ENCODE measurements at places on chromosomes 4 and X.

GRCh38 chrX:7927259-7928167, at the start of gene PNPLA4:
Gene PNPLA4 (minus strand): TSS chrX:7927413. CDS start chrX:7926119, 1,294 bp downstream.
- DNase-seq = peak; percentile 92
- H3K27ac ChIP-seq = peak within 1 kb of the TSS; percentile 32
- no peaks in the 10 kb centered on the region for H3K36me3 ChIP-seq
- H3K4me1 ChIP-seq = no peaks in the 10 kb centered on the region

DNA sequence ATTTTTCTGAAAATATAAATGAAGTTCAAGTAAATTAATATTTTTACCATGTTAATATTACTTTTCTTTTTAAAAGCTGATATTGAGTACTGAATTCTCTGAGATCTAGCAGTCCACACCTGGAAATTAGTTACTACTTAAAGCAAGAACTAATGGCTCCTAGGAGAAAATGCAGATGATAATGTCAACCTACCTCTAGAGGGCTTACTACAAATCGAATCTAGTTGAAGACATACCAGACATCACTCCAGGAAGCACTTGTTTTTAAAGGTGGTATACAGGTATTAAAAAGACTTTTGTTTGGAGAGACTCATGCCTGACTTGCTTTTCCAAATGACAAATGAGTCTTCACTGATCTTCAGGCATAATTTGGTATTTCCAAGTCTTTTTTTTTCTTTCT, 516.4 kb upstream of the BOD1L1 start:
- H3K4me1 ChIP-seq = no peaks in the 10 kb centered on the region
- H3K27me3 ChIP-seq = no peaks in the 10 kb centered on the region
- no peak for DNase-seq
- no peak overlapping the region for H3K27ac ChIP-seq

DNA sequence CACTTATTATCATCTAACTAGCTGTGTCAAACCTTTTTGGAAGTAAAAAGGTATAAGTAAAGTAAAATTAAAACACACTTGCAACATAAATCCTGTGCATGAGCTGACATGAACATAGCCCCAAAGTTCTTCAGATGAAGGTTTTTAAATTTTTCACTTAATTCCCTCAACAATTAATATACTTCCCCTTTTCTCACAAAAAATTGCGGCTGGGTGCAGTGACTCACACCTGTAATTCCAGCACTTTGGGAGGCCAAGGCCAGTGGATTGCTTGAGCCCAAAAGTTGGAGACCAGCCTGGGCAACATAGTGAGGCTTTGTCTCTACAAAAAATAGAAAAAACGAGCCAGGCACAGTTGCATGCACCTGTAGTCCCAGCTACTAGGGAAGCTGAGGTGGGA, 16.8 kb downstream of the RASGEF1B start:
- peaks cover 83% of the 10 kb centered on the region for H3K36me3 ChIP-seq
- H3K4me3 ChIP-seq = no peak overlapping the region
- H3K27me3 ChIP-seq = no peaks in the 10 kb centered on the region
- peaks cover 5% of the 10 kb centered on the region for H3K4me1 ChIP-seq
- H3K27ac ChIP-seq = no peak overlapping the region

GRCh38 chr4:135015771-135016170, 814.2 kb upstream of the PABPC4L start:
- no peak for DNase-seq
- no peaks in the 10 kb centered on the region for H3K27me3 ChIP-seq
- H3K4me3 ChIP-seq = no peak overlapping the region
- no peaks in the 10 kb centered on the region for H3K36me3 ChIP-seq

- H3K4me3 ChIP-seq = no peak overlapping the region
- DNase-seq = no peak
- H3K27me3 ChIP-seq = no peaks in the 10 kb centered on the region
- H3K36me3 ChIP-seq = no peaks in the 10 kb centered on the region
These were observed 196.4 kb upstream of the LDB2 start for GRCh38 chr4:17094876-17095210.

DNA sequence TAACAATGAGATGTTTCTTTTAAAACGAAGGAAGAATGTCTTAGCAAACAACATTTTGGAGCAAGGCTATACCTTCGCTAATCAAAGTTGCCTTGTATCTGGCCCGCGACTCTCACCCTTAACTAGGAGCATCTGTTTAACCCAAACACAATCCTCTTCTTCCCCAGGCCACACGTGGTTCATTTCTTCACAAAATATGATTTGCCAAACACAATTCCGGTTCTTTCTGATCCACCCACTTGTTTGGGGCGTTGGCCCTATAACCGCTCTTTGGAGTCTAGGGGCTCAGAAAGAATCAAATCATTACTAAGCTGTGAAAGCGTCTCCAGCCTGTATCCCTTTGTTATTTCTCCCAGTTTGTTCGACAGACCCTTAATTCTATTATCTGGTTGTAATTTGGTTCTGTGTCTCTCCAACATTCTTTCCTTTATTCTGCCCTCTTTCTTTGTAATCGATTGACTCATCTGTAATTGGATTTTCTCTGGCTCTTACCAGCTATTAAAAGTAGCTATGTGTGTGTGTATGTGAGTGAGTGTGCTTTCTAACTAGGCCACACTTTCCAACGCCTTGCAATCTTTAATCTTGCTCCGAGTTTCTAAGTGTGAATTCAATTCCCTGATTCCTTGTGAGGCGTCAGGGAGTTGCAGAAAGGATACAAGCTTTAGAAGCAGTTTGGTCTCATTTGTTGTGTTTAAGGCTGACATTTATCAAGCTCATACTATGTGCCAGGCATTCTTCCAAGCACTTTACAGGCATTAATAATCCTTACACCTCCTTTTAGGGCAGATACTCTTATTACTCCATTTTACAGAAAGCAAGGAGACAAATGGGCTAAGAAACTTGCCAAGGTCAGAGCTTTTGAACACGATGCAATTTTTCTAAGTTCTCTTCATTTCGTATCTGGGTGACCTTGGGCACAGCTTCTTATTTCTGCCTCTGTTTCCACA, 138.6 kb upstream of the CPEB2 start:
- H3K4me3 ChIP-seq = no peak overlapping the region
- no peak overlapping the region for H3K27ac ChIP-seq
- DNase-seq = no peak
- H3K27me3 ChIP-seq = no peaks in the 10 kb centered on the region
- no peaks in the 10 kb centered on the region for H3K36me3 ChIP-seq

DNA sequence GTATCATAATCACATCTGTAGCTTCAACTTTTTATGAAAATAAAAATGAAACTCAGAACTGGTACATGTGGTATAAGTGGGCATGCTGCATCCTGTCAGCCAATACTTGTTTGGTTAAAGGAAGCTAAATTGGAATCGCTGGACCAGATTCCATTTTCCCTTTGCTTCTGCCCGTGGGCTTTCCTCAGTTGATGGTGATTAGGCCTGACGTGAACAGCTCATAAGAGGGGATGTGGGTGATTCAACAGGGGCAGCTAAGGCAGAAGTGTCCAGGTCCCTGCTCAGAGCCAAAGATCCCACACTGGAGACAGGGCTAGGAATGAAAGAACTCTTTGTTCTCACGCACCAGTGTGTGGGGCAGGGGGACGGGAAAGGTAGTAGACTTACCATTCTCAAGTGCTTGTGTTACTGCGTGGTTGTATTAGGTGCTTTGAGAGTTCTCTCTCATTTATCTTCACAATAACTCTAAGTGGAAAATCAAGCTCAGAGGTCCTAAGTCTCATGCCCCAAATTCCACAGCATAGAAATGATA, 63.2 kb upstream of the GUCY1A1 start:
- no peak overlapping the region for H3K4me3 ChIP-seq
- no peaks in the 10 kb centered on the region for H3K36me3 ChIP-seq
- H3K27me3 ChIP-seq = no peaks in the 10 kb centered on the region
- H3K4me1 ChIP-seq = no peaks in the 10 kb centered on the region

GRCh38 chr4:88949605-88950004, 107.4 kb downstream of the FAM13A start:
- no peak overlapping the region for H3K27ac ChIP-seq
- no peaks in the 10 kb centered on the region for H3K27me3 ChIP-seq
- DNase-seq = no peak
- no peak overlapping the region for H3K4me3 ChIP-seq
- H3K4me1 ChIP-seq = no peaks in the 10 kb centered on the region

- H3K4me3 ChIP-seq = no peak overlapping the region
- no peak overlapping the region for H3K27ac ChIP-seq
- H3K4me1 ChIP-seq = no peaks in the 10 kb centered on the region
- H3K27me3 ChIP-seq = no peaks in the 10 kb centered on the region
- H3K36me3 ChIP-seq = no peaks in the 10 kb centered on the region
These were observed 860.0 kb upstream of the LCORL start for GRCh38 chr4:18881556-18881955.

GRCh38 chr4:95204873-95205272, 343.9 kb downstream of the UNC5C start:
- peak; percentile 65 for DNase-seq
- H3K36me3 ChIP-seq = no peaks in the 10 kb centered on the region
- H3K27ac ChIP-seq = no peak overlapping the region
- no peak overlapping the region for H3K4me3 ChIP-seq

DNA sequence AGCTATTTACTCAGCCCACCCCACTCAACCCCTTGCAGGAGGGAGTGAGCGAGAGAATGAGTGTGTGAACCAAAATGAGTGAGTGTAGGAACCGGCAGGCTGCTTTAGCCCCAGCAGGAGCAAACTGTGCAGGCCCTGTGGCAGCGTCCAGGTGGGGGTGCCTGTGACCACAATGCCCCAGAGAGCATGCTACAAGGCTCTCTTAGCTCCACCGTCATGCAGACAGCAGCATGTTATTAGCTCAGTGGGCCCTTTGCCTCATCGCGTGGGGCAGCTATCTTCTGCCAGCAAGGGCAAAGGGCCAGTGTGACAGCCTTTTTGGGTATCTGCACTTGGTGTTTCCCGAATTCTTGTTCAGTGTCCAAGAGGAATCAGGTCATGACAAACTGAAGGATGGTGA, 271.3 kb downstream of the GPM6A start:
- H3K27ac ChIP-seq = no peak overlapping the region
- no peak overlapping the region for H3K4me3 ChIP-seq
- no peaks in the 10 kb centered on the region for H3K36me3 ChIP-seq
- no peaks in the 10 kb centered on the region for H3K27me3 ChIP-seq
- DNase-seq = no peak

- peak overlapping the region; percentile 85 for H3K4me3 ChIP-seq
- no peak for DNase-seq
- no peaks in the 10 kb centered on the region for H3K27me3 ChIP-seq
- H3K36me3 ChIP-seq = no peaks in the 10 kb centered on the region
- peak overlapping the region; percentile 83 for H3K27ac ChIP-seq
These were observed 43.2 kb upstream of the TMSB15B start for GRCh38 chrX:103919270-103919637.

GRCh38 chrX:55120761-55121358, 32.0 kb downstream of the PAGE2 start:
- H3K27ac ChIP-seq = peak overlapping the region; percentile 66
- peaks cover 16% of the 10 kb centered on the region for H3K4me1 ChIP-seq

DNA sequence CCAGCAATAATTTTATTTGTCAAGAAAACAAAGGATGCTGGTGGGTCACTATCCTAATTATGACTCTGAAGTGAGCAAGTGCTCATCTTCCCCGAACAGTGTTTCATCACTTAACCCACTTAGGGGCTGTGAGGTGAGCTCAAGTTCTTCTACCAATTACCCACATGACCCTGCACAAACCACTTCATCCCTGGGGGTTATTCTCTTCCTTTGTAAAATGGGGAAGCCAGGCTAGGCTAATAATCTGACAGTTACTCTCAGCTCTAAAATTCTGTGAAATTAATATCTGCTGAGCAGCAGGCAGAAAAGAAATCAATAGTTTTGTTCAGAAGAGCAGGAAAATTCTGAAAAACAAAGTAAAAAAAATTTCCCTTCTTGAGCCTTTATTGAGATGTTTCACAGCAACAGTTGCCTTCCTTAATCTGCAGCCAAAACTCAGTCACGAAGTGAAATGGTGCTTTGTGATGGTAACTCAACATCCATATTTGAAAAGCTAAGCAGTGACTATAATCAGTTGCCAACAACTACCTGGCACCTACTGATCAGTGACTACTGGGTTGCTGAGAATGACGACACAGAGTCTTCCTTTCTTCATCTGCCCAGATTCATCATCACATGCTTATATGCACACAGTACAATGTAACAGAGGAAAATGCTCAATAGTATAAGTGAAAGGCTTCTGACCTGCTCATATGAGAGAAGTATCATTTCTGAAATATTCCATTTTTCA, 24.1 kb downstream of the ATP8A1 start:
- H3K27me3 ChIP-seq = no peaks in the 10 kb centered on the region
- H3K4me1 ChIP-seq = peaks cover 12% of the 10 kb centered on the region
- H3K27ac ChIP-seq = no peak overlapping the region
- no peak overlapping the region for H3K4me3 ChIP-seq

- H3K36me3 ChIP-seq = no peaks in the 10 kb centered on the region
- H3K4me3 ChIP-seq = no peak overlapping the region
- no peak for DNase-seq
- H3K27ac ChIP-seq = no peak overlapping the region
- H3K4me1 ChIP-seq = no peaks in the 10 kb centered on the region
- no peaks in the 10 kb centered on the region for H3K27me3 ChIP-seq
These were observed 169.3 kb upstream of the FRMPD4 start for GRCh38 chrX:11968991-11969390.

DNA sequence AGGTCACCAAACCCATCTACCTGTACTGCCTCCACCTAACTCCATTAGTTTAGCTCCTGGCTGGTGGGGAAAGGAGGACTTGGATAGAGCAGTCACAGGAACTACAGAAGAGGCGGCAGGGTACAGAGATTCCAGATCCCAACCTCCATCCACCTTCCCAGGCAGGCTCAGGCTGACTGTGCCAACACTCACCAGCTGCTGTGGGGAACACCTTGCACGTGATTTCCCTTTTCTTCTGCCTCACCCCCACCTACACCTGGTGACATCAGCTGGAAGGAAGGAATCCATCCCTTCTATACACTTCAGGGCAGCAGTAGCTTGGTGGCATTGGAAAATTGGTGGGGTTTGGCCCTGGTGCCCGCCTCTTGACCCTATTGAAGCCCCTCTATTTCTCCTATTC, 41.5 kb downstream of the EFNB1 start:
- no peaks in the 10 kb centered on the region for H3K4me1 ChIP-seq
- DNase-seq = no peak
- H3K36me3 ChIP-seq = no peaks in the 10 kb centered on the region
- no peak overlapping the region for H3K27ac ChIP-seq
- H3K27me3 ChIP-seq = peaks cover 53% of the 10 kb centered on the region

DNA sequence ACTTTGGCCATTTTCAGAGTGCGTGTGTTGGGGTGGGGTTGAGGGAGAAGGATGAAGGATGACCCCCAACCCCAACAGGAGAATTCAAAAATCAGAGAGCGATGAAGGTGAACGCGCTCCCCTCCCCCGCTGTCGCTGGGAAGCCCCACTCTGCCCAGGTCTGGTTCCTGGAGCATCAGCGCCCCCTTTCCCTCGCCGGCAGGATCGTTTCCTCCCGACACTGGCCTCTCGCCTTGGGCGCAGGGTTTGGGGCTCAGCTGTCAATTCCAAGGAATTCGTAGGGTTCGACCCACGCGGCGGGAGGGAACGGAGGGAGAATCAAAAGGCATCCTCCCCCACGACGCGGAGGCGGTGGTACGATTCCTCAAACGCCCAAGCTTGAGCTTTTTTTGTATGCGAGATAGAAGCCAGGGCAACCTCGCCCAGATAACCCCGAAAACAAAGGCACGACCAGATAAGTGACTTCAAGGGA, 1.0 kb upstream of the PDGFRA start:
- peaks cover 12% of the 10 kb centered on the region for H3K4me1 ChIP-seq
- no peaks in the 10 kb centered on the region for H3K36me3 ChIP-seq
- peaks cover 98% of the 10 kb centered on the region for H3K27me3 ChIP-seq
- no peak overlapping the region for H3K27ac ChIP-seq
- H3K4me3 ChIP-seq = peak overlapping the region; percentile 84

Measured in endodermal cell (in vitro differentiated cells).